Hematopoietic multipotent progenitor cell treated with erythropoietin and hydrocortisone succinate and interleukin-3 and kit ligand, for 6 days (in vitro differentiated cells): ENCODE measurements at places on chromosomes 13 and 19.

DNA sequence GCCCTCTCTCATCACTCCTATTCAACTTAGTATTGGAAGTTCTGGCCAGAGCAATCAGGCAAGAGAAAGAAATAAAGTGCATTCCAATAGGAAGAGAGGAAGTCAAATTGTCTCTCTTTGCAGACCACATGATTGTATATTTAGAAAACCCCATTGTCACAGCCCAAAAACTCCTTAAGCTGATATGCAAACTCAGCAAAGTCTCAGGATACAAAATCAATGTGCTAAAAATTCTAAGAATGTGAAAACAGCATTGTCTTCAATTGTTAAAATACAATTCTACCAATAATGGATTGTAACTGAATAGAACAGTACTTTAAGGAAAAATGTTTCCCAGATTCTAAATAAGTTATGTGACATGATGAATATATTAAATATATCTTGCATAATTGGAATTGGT is 2269.2 kb upstream of the PCDH20 start:
- no peak for DNase-seq

GRCh38 chr13:22092791-22093560 is 422.1 kb downstream of the FGF9 start:
- DNase-seq = no peak

DNA sequence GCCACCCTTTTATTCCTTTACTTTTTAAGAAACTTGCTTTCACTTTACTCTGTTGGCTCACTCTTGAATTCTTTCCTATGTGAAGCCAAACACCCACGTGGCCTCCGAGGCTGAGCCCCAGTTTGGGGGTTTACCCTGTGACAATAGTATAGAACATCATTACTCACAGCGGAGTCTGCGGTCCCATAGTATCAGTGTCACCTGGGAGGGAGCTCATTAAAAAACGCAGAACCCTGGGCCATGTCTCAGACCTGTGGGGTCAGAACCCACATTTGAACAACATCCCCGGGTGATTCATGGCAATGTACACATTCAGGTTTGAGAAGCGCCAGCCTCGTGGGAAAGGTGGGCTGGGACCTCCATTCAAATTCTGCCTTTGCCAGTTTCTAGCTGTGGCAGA is 36.0 kb upstream of the UBL3 start:
- no peak for DNase-seq

DNA sequence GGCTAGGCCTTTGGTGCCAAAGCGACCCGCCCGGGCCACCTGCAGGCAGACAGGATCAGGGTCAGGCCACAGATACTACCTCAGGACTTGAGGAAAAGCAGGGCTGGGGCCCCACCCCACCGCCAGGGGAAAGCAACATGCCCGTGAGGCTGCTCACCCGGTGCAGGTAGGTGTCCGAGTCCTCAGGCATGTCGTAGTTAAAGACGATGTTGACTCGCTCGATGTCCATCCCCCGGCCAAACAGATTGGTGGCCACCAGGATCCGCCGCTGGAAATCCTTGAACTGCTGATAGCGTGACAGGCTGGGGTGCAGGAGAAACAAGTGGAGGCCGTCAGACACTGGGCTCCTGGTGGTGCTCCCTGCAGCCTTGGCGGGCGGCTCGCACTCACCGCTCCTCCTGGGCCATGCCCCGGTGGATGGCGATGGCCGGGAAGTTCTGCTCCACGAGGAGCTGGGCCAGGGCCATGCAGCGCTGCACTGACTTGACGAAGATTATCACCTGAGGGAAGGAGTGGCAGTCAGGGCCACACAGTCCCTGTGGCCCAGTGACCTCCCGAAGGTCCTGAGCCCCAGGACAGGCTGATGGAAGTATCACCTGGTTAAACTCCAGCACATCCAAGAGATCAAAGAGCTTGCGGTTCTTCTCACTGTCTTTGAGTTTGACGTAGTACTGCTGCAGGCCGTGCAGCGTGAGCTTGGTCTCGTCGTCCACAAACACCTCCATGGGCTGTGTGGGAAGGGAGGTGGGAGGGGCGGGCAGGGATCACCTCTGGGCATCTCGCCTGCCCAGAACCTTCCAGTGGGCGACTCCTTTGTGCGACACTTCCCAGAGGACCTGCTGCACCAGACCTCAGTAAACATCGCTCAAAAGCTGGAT is 9.8 kb downstream of the DDX39A start:
- no peak for DNase-seq

GRCh38 chr19:46446021-46446420 is 17.3 kb upstream of the PNMA8C start:
- no peak for DNase-seq

DNA sequence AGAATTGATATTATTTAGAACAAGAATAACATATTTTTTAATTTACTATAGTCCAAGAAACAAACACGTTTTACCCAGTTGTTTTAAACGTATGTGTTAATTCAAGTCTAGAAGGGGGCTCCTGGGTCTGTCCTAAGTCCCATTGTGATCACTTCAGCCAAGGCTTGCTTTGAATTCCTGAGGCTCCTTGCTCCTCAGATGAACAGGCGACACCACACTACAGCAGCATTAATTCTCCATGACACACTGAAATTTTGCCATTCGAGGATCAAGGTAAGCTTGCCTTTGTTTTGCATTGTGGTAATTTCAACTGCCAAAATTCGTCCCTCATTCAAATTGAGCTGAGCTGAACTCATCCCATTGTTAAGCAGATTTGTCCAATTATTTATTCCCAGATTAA is 1442.6 kb downstream of the SLITRK5 start:
- no peak for DNase-seq

DNA sequence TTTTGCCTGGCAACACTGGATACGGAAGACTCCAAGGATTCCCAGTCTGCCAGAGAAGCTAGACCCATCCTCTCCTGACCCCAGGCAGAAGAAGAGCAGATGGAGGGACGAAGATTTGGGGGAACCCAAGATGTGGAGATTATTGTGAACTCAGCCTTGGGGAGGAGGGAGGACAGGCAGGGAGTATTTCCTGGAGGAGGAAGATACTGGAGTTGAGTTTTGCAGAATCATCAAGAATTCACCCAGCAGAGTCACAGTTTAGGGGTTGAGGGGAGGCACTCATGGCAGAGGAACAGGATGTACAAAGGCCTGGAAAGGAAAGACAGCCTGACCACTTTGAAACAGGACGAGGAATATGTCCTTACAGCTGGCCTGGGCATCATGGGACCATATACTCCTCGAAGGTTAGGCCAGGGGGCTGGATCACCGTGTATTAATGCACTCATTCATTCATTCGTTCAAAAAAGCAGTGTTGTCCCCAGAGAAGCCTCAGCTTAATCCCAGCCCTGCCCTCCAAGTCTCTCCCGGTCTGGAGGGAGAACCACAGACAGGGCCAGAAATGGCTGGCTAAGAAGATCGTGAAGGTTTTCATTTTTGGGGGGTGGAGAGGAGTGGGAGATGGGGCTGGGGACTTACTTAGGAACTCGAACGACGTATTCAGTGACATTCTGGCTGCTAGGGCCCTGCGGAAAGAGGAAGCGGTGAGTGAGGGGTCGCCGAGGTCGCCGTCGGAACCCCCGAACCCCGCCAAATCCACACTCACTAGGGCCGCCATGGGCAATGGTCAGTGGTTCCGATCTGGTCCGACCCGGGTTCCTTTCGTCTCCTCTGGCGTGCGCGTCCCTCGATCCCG is 517 bp downstream of the GTF2F1 start:
- no peak for DNase-seq

DNA sequence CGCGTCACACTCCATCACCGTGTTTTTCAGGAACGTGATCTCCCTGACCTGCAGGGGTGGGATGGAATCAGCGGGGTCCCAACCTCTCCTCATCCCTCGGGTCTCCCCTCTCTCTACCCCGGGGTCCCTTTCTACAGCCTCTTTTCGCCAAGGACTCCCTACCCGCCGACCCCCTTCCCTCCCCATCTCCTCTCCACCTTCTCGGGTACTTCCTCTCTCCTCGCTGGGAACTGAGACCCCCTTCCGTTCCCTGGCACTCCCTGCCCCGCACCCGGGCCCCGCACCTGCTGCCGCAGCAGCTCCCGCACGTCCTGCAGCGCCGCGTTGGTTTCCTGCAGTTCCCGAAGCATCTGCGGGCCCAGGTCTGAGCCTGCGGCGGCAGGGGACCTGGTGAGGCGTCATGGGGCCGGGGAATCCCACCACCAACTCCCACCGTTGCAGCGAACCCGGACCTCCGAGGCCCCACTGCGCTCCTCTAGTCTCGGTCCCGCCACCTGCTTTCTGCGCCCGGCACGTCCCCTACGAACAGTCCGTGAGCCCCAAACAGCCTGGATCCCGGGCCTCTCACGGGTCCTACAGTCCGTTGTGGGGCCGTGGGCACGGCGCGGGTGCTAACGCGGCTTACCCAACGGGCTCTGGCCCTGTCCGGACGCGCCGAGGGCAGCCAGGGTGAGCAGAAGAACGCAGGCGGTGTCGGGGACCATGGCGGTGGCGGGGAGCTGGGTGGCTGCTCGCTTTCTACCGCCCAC is at the start of gene COMP:
Gene COMP (minus strand): TSS at position 740 of the 749 bp plus-strand sequence. CDS start 36 bp downstream, at position 704.
- no peak for DNase-seq

DNA sequence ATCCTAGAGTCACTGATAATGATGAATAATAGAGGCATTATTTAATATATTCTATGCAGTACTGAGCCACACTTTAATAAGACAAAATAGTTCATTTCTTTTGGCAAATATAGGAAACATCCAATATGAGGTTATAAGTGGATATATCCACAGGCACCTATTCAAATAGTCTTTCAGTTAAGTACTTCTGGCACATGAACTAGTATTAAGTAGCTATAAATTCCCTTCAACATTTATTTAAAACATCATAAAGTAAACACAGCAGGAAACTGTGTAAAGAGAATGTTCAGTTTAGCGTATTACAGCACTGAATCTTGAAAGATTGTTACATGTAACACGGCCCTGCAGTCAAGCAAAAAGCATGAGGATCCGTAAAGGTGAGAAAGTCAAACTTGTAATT is 463.3 kb upstream of the KLF12 start:
- DNase-seq = no peak

GRCh38 chr13:93289053-93289452 is 62.4 kb downstream of the GPC6 start:
- no peak for DNase-seq

- no peak for DNase-seq
Observed at GRCh38 chr19:31402529-31403316, 53.5 kb upstream of the TSHZ3 start.

DNA sequence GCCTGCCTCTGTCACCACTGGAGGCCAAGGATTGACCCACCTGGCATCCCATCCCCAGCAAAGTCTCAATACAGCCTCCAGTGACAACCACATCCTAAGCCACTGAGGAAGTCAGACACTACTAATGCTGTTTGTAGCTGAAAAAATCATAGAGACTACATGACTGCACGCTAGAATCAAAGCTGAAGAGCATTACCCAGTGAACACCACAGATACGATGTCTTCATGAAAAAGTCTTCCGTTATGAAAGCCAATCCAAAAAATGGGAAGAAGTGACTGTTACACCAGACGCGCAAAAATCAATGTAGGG is 11.1 kb upstream of the NUP62 start:
- DNase-seq = no peak

GRCh38 chr13:24279327-24280110 is 29.9 kb upstream of the C1QTNF9 start:
- DNase-seq = no peak

DNA sequence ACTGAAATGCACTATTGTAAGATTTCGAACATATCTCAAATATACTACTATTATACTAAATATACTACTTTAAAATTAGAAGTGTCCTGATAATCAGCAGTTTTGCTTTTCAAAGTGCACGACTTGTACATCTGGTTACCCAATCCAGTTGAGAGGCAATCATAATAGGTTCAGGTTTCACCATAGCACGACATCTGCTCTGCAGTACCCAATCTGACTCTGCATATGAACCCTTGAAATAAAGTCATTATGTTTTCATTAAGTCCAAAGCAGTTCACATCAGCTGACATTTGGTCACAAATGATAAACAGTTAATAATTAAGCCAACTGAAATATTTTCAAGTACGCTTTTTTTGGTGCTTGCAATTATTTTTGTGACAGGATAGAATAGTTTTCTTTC is 90.6 kb downstream of the PCDH9 start:
- DNase-seq = no peak

- peak; percentile 39 for DNase-seq
Observed at GRCh38 chr19:34556488-34556887, 74.9 kb downstream of the WTIP start.

DNA sequence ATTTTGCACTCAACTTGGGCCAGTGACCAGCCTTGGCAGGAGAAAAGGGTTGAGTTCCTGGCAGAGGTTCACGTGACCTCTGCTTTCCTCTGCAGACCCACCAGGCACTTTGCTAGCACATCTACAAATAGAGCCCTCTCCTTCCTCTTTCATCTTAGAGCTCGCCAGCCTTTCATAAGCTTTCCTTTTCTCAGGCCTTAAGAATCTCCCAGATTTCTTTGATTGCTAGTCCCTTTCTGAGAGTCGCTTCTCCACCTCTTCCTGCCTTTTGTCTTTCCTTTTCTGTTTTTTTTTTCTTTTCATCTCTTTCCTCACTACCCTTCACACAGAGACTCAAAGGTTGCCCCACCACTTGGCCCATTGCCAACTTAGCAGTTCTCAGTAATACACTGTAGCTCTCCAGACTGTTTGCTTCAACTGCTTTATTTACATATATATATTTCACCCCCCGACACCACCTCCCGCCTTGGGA is 375.7 kb upstream of the SPRY2 start:
- peak; percentile 44 for DNase-seq

- DNase-seq = no peak
Observed at GRCh38 chr13:44196196-44196751, 177.3 kb upstream of the SERP2 start.

GRCh38 chr13:108326309-108326708 is 56.8 kb downstream of the TNFSF13B start:
- peak; percentile 62 for DNase-seq

- DNase-seq = no peak
Observed at GRCh38 chr19:5308451-5309437, 31.9 kb downstream of the PTPRS start.

DNA sequence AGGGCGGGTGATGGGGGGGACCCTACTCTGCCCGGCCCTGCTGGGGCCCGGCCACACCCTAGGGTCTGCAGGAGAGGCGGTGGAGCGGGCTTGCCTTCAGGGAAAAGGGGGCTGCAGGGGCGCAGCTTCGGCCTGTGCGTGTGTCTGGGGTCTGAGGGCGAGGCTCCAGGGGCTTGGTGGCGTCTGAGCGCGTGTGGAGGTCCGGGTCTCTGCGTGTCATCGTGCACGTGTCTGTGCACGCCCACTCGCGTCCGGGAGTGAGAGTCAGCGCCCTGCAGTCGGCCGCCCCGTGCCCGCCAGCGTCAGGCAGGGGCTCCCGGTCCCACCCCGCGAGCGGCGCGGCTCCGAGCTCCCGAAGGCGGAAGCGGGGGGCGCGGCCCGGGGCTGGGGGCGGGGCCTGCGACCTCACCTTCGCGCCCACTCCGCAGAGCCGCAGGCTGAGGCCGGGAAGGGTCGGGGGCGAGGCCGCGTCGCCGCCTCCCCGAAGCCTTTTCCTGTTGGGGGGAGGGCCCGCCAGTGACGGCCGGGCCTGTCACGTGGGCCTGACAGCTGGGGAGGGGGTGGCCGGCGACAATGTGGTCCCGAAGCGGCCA is at the start of gene ARHGAP45:
Gene ARHGAP45 (plus strand): TSS at position 420 of the 593 bp plus-strand sequence. CDS start 239 bp downstream, outside the sequence.
- DNase-seq = peak; percentile 66

- DNase-seq = peak; percentile 20
Observed at GRCh38 chr19:2834294-2834871, 6.9 kb upstream of the ZNF555 start.
